Activated T-helper 1 cell treated with anti-CD3 and anti-CD28 coated beads, Interleukin-2, amount 50 U/mL, for 16 hours (primary cell): ENCODE measurements at places on chromosomes 1 and 21.
A peak's percentile ranks its signal among the peaks of the same experiment; 100 is the strongest.

GRCh38 chr1:213604477-213604876, 383.3 kb upstream of the PROX1 start:
- no peak for DNase-seq

DNA sequence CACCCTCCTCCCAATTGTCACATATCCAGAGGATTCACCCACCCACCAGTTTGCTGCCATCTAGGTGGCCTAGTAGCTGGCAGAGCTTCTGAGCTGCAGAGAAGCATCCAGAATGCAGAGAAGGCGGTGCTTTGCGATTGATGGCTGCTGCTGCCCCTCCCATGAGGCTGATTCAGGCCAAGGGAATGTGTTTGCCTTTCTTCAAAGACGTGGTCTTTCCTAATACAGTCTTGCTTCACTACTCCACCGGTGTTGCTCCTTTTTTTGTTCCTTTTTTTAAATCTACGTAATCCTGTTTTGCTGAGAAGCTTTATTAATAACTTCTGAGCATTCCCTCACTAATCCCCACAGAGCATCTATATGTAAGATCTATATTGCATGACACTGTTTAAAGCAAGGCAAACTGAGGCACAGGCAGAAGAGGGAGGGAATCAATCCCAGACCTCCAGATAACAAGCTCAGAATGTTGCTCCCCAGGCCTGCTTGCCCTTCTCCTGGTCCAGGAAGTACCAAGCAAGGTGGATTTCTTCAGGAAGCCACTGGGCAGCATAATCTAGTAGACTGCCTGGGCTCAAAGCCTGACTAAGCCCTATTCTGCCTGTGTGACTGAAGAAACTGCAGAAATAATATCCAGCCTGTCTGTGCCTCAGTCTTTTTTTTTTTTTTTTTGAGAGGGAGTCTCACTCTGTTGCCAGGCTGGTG, 275.5 kb upstream of the FMN2 start:
- DNase-seq, result no peak

DNA sequence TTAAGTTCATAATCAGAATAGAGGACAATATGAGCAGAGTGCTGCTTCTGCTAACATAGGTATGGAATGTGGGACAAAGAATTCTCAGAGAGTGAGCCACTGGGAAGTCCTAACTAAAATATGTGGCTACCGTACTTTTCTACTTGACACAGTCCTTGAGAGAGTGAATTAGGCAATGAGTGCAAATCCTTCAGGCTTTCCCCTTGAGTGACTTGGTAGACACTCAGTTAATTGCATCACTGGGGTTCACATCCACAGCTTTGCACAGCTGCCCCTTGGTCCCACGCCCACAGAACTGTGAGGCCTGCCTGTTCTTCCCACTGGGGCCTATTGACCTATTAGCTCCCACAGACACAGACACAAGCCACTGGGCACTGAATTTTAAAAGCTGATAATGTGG, 40.5 kb upstream of the PAXBP1 start:
- DNase-seq, result no peak

DNA sequence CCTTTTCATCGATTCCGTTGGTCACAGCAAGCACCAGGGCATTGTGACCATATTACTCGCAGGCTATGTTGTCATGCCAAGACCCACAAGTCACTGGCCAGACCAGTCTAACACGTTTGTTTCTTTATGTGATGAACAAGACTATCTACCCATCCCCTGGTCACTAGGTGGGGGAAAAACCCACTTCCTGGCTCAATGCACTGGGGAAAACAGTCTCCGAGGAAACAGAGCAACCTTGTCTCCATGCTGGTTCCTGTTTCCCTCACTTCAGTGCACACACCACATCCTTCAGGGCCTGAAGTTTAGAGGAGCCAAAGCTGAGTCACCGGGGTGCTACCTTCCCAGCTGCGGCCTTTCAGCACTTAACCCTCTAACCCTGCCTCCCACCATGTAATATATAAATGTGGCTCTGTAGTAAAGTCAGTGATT, 20.9 kb downstream of the ERICH3 start:
- no peak for DNase-seq

- DNase-seq, result no peak
These were observed 2.2 kb upstream of the MATN1 start for GRCh38 chr1:30725450-30726095.

- DNase-seq, result no peak
These were observed 32.3 kb downstream of the SHISAL2A start for GRCh38 chr1:52665006-52665941.

GRCh38 chr1:44230796-44231195, 17.5 kb downstream of the DMAP1 start:
- DNase-seq, result no peak

- no peak for DNase-seq
These were observed 182.2 kb downstream of the PRDM16 start for GRCh38 chr1:3251099-3251806.

GRCh38 chr1:243892456-243892855, 42.4 kb upstream of the AKT3 start:
- no peak for DNase-seq

- no peak for DNase-seq
These were observed 79.6 kb upstream of the CTTNBP2NL start for GRCh38 chr1:112316254-112316913.

GRCh38 chr1:117611121-117611601, 5.3 kb downstream of the TENT5C start:
- DNase-seq, result no peak

GRCh38 chr1:7473223-7474142, 297.6 kb upstream of the VAMP3 start:
- no peak for DNase-seq

DNA sequence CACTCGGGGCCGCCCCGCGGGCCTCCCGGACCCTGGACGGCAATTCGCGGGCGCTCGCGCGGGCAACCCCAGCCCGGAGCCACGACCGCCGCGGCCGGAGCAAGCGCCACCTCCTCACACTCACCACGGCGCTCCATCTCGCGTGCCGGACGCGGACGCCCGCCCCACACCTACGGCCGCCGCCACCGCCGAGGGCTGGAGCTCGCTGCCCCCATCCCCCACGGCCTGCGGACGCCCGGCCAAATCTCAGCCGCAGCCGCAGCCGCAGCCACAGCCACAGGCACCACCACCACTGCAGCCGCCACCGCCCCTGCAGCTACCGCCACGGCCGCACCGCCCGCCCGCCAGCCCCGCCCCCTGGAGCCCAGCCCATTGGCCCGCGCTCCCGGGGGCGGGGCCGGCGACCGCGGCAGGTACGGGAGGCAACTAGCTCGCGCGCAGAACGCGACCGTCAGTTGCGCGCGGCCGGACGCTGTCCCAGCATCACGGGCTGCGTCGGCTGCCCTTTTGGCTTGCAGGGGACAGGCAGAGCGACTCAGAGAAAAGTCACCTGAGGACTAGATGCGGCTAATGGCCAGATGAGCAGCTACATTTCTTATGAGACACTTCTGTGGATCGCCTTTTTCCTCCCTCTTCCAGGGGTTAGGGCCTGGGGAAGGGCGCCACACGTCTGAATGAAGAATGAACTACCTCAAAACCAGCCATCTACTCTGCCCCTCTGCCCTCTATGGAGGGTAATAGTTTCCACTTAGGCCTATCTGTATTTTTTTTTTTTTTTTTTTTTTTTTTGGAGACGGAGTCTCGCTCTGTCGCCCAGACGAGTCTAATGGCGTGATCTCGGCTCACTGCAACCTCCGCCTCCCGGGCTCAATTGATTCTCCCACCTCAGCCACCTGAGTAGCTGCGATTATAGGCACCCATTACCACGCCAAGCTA, at the start of gene ARHGAP29:
Gene ARHGAP29 (minus strand): TSS at position 294 of the 936 bp plus-strand sequence. CDS start 5,973 bp downstream, outside the sequence.
- no peak for DNase-seq

GRCh38 chr1:157045250-157046218, at the start of gene ARHGEF11:
Gene ARHGEF11 (minus strand): TSS chr1:157045742. CDS start chr1:157044330, 1,412 bp downstream.
- no peak for DNase-seq

- no peak for DNase-seq
These were observed 21.6 kb downstream of the GABPA start for GRCh38 chr21:25756190-25756932.

GRCh38 chr1:110305900-110306420, 33.2 kb upstream of the RBM15 start:
- no peak for DNase-seq

DNA sequence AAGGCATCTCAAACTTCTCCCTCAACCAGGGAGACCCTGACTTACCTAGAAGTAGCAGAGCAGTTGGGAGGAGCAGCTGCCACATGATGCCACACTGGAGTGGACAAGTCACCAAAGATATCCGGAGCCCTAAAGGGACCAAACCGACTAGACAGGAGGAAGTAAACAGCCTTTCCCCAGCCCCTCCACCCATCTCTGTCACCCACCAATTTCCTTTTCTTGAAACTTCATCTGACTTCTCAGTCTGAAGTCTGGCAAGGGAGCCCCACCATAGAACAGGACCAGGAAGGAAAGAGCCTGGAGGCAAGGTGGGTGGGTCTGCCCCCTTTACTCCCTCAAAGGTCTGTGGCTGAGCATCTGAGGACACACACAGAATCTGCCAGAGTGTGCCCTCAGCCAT, at the start of gene FCGR3A:
Gene FCGR3A (minus strand): TSS at position 167 of the 400 bp plus-strand sequence. CDS start 82 bp downstream, at position 85.
- no peak for DNase-seq

DNA sequence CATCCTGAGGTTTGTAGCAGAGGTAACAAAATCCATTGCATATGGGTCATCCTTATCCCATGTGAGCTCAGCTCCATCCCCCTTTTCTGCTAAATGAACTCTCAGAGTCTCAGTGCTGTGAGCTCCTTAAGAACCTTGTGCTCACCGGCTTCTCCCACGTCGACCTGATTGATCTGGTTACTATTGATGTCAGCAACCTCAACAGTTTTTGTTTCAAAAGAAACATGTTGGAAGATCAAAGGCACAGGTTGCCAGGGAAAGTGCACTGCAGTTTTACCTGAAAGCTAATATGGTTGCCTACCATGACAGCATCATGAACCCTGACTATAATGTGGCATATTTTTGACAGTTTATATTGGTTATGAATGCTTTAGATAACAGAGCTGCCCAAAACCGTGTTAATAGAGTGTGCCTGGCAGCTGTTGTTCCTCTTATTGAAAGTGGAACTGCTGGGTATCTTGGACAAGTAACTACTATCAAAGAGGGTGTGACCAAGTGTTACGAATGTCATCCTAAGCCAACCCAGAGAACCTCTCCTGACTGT, 131.4 kb downstream of the HS2ST1 start:
- DNase-seq, result peak; percentile 4

- no peak for DNase-seq
These were observed 92.0 kb downstream of the ITSN1 start for GRCh38 chr21:33734291-33734690.

DNA sequence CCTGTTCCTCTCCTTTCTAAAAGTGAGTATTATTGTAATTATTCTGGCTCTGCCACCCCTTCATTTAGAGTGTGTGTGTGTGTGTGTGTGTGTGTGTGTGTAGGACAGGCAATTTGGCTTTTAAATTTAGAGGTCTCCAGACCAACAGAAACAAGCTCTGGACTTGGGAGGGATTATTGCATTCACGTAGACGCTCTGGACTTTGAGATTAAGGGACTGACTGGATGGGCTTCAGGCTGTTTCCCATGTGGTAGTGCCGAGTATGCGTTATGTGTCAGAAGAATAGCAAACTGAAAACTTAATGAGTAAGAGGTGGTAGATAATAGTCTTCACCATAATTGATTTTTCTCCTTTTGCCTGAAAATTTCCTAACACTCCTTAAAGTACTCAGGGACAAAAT, 281.9 kb downstream of the USP25 start:
- DNase-seq, result no peak

GRCh38 chr1:82946096-82946605, 1052.8 kb downstream of the TTLL7 start:
- DNase-seq, result no peak

- DNase-seq, result no peak
These were observed 23.4 kb upstream of the EPHB2 start for GRCh38 chr1:22687191-22687590.

DNA sequence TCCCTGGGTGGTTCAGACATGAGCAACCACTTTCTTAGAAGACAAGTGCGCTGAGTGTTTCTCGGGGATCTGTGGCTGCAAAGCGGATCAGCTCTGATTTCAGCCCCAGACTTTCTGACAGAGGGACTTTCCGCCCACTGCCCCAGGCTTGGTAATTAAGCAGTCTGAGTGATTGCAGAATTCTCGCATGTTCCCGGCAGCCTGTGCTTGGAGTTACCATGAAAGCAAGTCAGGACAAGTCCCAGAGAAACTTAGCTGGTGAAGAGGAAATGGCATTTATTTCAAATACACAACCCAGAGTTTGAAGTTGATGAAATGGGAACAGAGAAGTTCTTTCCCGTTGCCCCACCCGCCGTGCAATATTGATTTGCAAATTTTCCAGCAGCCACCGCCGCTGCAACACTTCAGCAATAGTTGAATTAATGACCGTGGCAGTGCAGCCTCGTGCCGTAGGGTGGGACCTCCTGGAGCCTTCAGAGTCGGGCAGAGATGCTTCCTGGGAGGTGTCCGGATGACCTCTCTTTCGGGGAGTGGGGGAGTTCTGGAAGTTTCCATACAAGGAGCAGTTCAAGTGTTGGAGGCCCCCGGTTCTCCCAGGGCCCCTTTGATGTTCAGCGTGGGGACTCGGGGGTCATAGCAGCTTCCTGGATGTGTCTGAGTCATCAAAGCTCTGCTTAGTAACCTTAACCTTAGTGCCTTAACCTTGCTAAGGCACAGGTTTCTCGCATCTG, 134.7 kb downstream of the KAZN start:
- no peak for DNase-seq

- no peak for DNase-seq
These were observed 852 bp downstream of the KTI12 start for GRCh38 chr1:52032785-52033131.

GRCh38 chr1:39086865-39087409, 60.8 kb downstream of the NDUFS5 start:
- DNase-seq, result no peak

- no peak for DNase-seq
These were observed 19.5 kb downstream of the PLA2G5 start for GRCh38 chr1:20089328-20090077.

DNA sequence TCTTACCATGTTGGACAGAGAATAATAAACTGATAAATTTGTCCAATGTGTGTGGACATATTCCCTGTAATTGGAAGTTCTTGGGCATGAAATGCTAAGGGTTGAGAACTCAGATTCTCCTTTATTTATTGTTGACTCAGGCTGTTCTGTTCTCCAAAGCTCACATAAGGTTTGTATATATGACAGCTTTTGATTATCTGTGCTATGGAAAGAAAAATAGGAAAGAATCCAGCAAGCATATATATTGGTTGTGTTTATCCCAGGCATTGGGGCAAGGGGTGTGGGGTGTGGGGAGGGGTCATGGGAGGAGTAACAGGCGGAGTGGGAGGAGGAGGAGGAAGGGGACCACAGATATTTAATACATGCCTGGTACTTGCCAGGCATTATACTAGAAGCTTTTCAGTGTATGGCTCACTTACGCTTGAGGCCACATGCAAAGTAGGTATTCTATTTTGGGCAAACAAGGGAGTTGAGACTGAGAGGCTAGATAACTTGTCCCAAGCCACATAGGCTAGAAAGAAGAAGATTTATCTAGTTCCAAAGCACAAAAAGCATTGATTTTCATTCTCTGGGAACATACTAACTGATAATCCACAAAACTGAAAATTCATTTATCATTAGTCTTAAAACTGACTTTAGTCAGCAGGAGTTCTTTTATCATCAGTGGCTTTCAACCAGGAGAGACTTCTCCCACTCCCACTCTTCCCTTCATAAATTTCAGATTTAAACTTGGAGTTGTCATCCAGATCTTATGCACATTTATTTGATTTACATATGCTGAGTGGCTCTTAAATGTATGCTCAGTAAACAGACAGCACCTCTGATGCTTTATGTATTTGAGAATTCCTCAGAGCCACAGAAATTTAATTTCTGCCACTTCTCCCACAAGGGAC, 27.2 kb downstream of the NGF start:
- no peak for DNase-seq
